ENCODE measurements at places on chromosomes 13 and 19. TPM values are rescaled to one million over a fixed set of nuclear protein-coding genes. Genes with fewer than 3 reads are reported as not detected.

CGB1 gene
- total RNA-seq = not detected

AZU1 gene
- not detected for total RNA-seq

PINLYP gene
- 0.34 TPM for total RNA-seq

CGB5 gene
- total RNA-seq = 1.0 TPM

RASIP1 gene
- total RNA-seq = 0.19 TPM

CLEC11A gene
- total RNA-seq = 8.1 TPM

DIAPH3 gene
- 9.2 TPM for total RNA-seq

LILRB3 gene
- 0.17 TPM for total RNA-seq

PRTN3 gene
- 0.34 TPM for total RNA-seq

FFAR1 gene
- total RNA-seq = not detected

SMIM7 gene
- 75.4 TPM for total RNA-seq

ZNF480 gene
- 21.2 TPM for total RNA-seq

ZIC5 gene
- 4.2 TPM for total RNA-seq

ZNF575 gene
- total RNA-seq = 1.5 TPM

SSC5D gene
- total RNA-seq = 1.0 TPM

CEACAM16 gene
- not detected for total RNA-seq

ZNF540 gene
- not detected for total RNA-seq

RFPL4AL1 gene
- not detected for total RNA-seq

C19orf33 gene
- total RNA-seq = 701 TPM

TNNT1 gene
- total RNA-seq = 141 TPM

IFNL1 gene
- 0.28 TPM for total RNA-seq

Data from A549 treated with DMSO at 1 μM for 4 hours (cell line).